ENCODE measurements at places on chromosomes 12 and 14. TPM values are rescaled to one million over a fixed set of nuclear protein-coding genes. Genes with fewer than 3 reads are reported as not detected.

GRCh38 chr14:92549859-92550230 lies 36.3 kb downstream of the RIN3 start:
- DNase-seq: no peak
- peaks cover 7% of the 10 kb centered on the region for H3K4me1 ChIP-seq
- no peaks in the 10 kb centered on the region for H3K36me3 ChIP-seq

DNA sequence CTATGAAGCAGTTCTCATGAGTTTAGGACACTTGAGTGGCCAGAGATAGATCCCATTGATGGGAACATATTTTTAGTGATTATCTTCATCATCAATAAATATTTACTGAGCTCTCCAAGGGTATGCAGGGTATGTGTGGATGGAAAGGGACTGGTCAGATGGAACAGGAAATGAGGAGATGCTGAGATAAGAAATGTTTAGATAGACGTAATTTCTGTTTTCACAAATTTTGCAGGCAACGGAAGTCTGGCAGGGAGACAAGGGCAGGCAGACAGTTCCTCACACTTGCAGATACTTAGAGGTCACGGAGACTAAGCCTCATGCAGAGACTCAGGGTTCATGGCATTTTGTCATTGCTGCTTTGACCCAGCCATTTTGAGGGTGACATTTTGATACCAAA lies 24.3 kb downstream of the BCL2L14 start:
- H3K36me3 ChIP-seq: peaks cover 27% of the 10 kb centered on the region
- no peaks in the 10 kb centered on the region for H3K27me3 ChIP-seq
- no peak overlapping the region for H3K27ac ChIP-seq
- peaks cover 7% of the 10 kb centered on the region for H3K4me1 ChIP-seq

- H3K27me3 ChIP-seq: peaks cover 16% of the 10 kb centered on the region
- DNase-seq: no peak
- H3K4me3 ChIP-seq: peak overlapping the region; percentile 64
- H3K36me3 ChIP-seq: no peaks in the 10 kb centered on the region
- H3K4me1 ChIP-seq: peaks cover 21% of the 10 kb centered on the region
Measured at GRCh38 chr14:99681101-99681831, 2.8 kb upstream of the CYP46A1 start.

GRCh38 chr14:95255013-95255412 lies 64.7 kb downstream of the CLMN start:
- H3K4me1 ChIP-seq: peaks cover 52% of the 10 kb centered on the region
- no peak for DNase-seq
- no peaks in the 10 kb centered on the region for H3K36me3 ChIP-seq
- no peaks in the 10 kb centered on the region for H3K27me3 ChIP-seq

The RFLNA gene
- total RNA-seq: 2.1 TPM

The RND1 gene
- total RNA-seq: 6.1 TPM

The ASB2 gene
- total RNA-seq: 3.5 TPM

The PTHLH gene
- 0.56 TPM for total RNA-seq

The INSM2 gene
- 0.09 TPM for total RNA-seq

GRCh38 chr12:116855744-116856470 lies 25.3 kb downstream of the HRK start:
- peaks cover 29% of the 10 kb centered on the region for H3K4me1 ChIP-seq
- H3K36me3 ChIP-seq: no peaks in the 10 kb centered on the region
- H3K4me3 ChIP-seq: no peak overlapping the region
- H3K27me3 ChIP-seq: peaks cover 2% of the 10 kb centered on the region
- no peak for DNase-seq

- DNase-seq: no peak
- H3K36me3 ChIP-seq: no peaks in the 10 kb centered on the region
- no peaks in the 10 kb centered on the region for H3K27me3 ChIP-seq
Measured at GRCh38 chr12:538731-539539, 79.2 kb downstream of the B4GALNT3 start.

The KRT5 gene
- total RNA-seq: not detected

The MAP3K12 gene
- total RNA-seq: 32.9 TPM

- peaks cover 34% of the 10 kb centered on the region for H3K4me1 ChIP-seq
- H3K36me3 ChIP-seq: no peaks in the 10 kb centered on the region
- no peaks in the 10 kb centered on the region for H3K27me3 ChIP-seq
- peak overlapping the region; percentile 38 for H3K27ac ChIP-seq
- no peak overlapping the region for H3K4me3 ChIP-seq
- no peak for DNase-seq
Measured at GRCh38 chr12:91574391-91574790, 391.8 kb upstream of the DCN start.

The IL26 gene
- not detected for total RNA-seq

GRCh38 chr12:29662734-29663323 lies 120.9 kb downstream of the TMTC1 start:
- H3K27ac ChIP-seq: peak overlapping the region; percentile 81
- H3K36me3 ChIP-seq: peaks cover 7% of the 10 kb centered on the region
- peaks cover 37% of the 10 kb centered on the region for H3K4me1 ChIP-seq
- no peaks in the 10 kb centered on the region for H3K27me3 ChIP-seq
- DNase-seq: no peak

DNA sequence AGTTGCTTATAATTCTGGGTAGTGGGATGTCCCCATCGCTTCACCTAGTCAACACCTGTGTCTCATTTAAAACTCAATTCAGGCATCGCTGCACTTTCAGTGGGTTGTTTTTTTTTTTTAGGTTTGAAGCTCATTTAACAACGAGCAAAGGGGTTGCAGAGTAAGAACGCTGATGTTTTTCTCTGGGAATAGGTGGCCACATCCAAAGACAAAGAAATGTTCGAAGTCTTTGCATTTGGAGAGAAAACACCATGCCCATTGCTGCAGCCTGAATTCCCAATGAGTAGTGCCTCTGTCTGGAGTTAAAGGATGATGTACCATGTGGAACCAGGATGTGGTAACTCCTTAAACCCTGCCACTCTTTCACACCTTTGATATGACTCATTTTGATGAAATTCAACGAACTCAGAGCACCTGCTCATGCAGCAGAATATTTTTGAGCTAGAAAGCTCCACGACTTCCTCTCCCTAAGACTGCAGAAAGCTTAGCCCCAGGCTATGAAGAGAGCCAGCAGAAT lies 35.1 kb upstream of the BATF start:
- H3K27ac ChIP-seq: no peak overlapping the region
- no peak for DNase-seq
- H3K4me3 ChIP-seq: no peak overlapping the region
- no peaks in the 10 kb centered on the region for H3K4me1 ChIP-seq
- peaks cover 3% of the 10 kb centered on the region for H3K27me3 ChIP-seq

The ACOT6 gene
- not detected for total RNA-seq

GRCh38 chr12:115000038-115000437 lies 316.1 kb upstream of the TBX3 start:
- H3K4me1 ChIP-seq: peaks cover 25% of the 10 kb centered on the region
- no peak overlapping the region for H3K4me3 ChIP-seq
- DNase-seq: no peak
- H3K27ac ChIP-seq: no peak overlapping the region

The DHRS2 gene
- total RNA-seq: not detected

- H3K4me1 ChIP-seq: peaks cover 25% of the 10 kb centered on the region
- H3K36me3 ChIP-seq: no peaks in the 10 kb centered on the region
- H3K27me3 ChIP-seq: peaks cover 15% of the 10 kb centered on the region
Measured at GRCh38 chr12:124774462-124775167, 89.0 kb downstream of the SCARB1 start.

The ERP29 gene
- 91.1 TPM for total RNA-seq

GRCh38 chr12:103807561-103808238 lies 33.3 kb downstream of the NT5DC3 start:
- H3K27ac ChIP-seq: no peak overlapping the region
- no peak overlapping the region for H3K4me3 ChIP-seq
- no peak for DNase-seq
- H3K4me1 ChIP-seq: peaks cover 35% of the 10 kb centered on the region
- H3K36me3 ChIP-seq: peaks cover 5% of the 10 kb centered on the region
- no peaks in the 10 kb centered on the region for H3K27me3 ChIP-seq

- peaks cover 11% of the 10 kb centered on the region for H3K27me3 ChIP-seq
- no peak for DNase-seq
- no peak overlapping the region for H3K4me3 ChIP-seq
- no peaks in the 10 kb centered on the region for H3K36me3 ChIP-seq
Measured at GRCh38 chr14:23727566-23728335, 91.6 kb downstream of the DHRS2 start.

DNA sequence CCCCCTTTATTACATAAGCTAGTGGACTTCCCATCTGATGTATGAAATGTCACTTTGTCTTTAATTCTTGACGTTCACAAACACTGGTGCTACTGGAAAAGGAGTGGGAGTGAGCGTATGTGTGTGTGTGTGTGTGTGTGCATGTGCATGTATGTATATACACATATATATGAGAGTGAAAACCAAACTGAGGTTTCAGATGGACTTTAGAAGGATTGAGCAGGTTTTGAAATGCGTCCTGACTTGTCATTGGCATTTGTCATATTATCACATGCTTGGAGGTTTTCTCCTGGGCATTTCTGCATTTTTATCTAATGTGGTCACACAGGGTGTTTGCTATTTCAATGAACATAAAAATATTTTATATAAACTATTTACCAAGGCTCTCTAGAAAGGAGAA lies 1085.9 kb downstream of the BCL11B start:
- no peak overlapping the region for H3K4me3 ChIP-seq
- no peaks in the 10 kb centered on the region for H3K4me1 ChIP-seq
- H3K36me3 ChIP-seq: no peaks in the 10 kb centered on the region
- H3K27me3 ChIP-seq: peaks cover 7% of the 10 kb centered on the region
- DNase-seq: no peak

GRCh38 chr14:63487724-63488123 lies 55.5 kb downstream of the PPP2R5E start:
- H3K36me3 ChIP-seq: no peaks in the 10 kb centered on the region
- no peak overlapping the region for H3K4me3 ChIP-seq
- H3K27ac ChIP-seq: no peak overlapping the region
- no peak for DNase-seq
- peaks cover 34% of the 10 kb centered on the region for H3K4me1 ChIP-seq
- no peaks in the 10 kb centered on the region for H3K27me3 ChIP-seq

GRCh38 chr12:1439687-1440086 lies 154.7 kb downstream of the FBXL14 start:
- no peak overlapping the region for H3K27ac ChIP-seq
- DNase-seq: no peak

DNA sequence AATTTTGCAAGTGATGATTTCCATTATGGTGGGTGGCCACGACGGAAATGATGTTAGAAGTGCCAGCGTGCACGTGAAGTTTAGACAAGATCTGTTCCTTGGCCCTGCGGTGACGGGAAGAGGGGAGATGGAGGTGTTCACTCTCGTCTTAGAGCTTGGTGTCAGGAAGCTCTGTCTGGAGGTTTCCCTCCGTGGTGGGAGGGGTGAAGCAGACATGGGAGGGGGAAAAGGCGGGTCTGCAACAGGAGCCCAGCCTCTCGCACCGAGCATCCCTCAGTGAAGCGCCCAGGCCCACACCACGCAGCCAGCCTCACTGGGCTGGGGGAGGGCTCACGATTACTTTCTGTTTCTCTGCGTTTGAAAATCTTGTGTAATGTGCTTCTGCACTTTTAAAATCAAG lies 26.3 kb downstream of the EML1 start:
- DNase-seq: no peak
- H3K4me3 ChIP-seq: no peak overlapping the region
- H3K36me3 ChIP-seq: no peaks in the 10 kb centered on the region
- H3K27me3 ChIP-seq: no peaks in the 10 kb centered on the region
- peaks cover 30% of the 10 kb centered on the region for H3K4me1 ChIP-seq
- no peak overlapping the region for H3K27ac ChIP-seq

DNA sequence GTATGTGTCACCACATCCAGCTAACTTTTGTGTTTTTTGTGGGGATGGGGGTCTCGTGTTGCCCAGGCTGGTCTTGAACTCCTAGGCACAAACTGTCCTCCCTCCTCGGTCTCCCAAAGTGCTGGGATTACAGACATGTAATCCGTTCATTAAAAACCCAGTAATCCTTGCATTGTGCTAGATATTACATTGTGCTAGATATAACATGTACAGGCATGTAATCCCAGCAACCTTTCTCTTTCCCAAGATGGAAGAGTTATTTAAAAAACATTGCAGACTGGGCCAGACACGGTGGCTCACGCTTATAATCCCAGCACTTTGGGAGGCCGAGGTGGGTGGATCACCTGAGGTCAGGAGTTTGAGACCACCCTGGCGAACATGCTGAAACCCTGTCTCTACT lies 19.7 kb downstream of the ELK3 start:
- H3K36me3 ChIP-seq: no peaks in the 10 kb centered on the region
- H3K27me3 ChIP-seq: no peaks in the 10 kb centered on the region
- no peak overlapping the region for H3K27ac ChIP-seq
- H3K4me1 ChIP-seq: peaks cover 28% of the 10 kb centered on the region

The FSCB gene
- not detected for total RNA-seq

The KRT74 gene
- not detected for total RNA-seq

DNA sequence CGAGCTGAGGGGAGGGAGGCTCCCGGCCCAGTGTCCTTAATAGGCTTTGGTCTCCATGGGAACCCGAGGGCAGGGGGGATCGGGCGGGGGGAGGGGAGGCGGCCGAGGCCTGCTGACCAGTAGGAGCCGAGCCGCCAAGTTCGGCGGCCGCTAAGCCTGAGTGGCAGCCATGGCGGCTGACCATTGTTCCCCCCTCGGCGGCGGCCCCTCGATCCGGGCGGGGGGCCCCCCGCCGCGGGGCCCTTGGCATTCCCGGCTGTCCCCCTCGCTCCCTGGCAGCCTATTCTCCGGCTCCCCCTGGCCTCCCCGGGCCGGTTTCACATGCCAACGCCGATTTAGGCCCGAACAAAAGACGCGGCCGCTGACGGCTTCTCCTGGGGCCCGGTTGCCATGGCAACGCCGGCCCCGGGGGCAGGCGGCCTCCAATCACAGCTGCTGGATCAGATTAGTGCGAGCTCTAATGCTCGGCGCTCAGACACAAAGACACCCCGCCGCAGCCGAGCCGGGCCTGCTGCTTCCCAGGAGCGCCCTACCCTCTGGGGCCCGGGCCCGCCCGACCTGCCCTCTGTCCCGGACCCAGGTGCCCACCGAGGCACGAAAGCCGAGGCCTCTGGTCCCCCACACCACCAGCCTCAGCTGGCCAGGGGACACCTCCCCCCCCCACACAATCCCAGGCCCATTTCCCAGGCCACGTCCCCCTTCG lies 7.3 kb downstream of the MSI1 start:
- H3K4me1 ChIP-seq: peaks cover 97% of the 10 kb centered on the region
- peak overlapping the region; percentile 91 for H3K4me3 ChIP-seq
- H3K36me3 ChIP-seq: peaks cover 47% of the 10 kb centered on the region

GRCh38 chr12:47351526-47351925 lies 271.8 kb upstream of the AMIGO2 start:
- no peak overlapping the region for H3K4me3 ChIP-seq
- no peaks in the 10 kb centered on the region for H3K4me1 ChIP-seq
- DNase-seq: no peak

DNA sequence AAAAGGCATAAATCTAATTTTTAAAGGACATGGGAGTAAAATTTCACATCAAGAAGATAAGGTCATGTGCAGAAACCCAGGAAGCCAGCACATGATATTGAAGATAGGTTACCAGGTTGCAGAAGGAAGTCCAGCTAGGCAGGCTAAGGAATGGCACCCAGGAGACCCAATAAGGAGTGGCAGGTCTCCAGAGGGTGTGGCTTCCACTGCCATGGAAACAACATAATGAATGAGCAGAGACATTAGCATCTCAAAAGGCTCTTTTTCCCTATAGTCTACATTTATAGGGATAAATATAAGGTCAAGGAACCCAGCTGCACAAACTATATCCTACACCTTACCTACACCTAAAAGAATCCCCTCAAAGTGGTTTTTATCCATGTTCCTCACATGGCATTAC lies 275.9 kb downstream of the RPS29 start:
- DNase-seq: no peak
- no peak overlapping the region for H3K27ac ChIP-seq
- no peaks in the 10 kb centered on the region for H3K4me1 ChIP-seq
- no peak overlapping the region for H3K4me3 ChIP-seq
- no peaks in the 10 kb centered on the region for H3K36me3 ChIP-seq

Measured in neural crest cell (in vitro differentiated cells).